Stimulated activated CD4-positive, alpha-beta T cell treated with anti-CD3 and anti-CD28 coated beads, Interleukin-15, amount 100 ng/mL, for 24 hours (primary cell): ENCODE measurements at places on chromosomes 6 and 20.

GRCh38 chr20:50129662-50130355 lies 16.9 kb upstream of the UBE2V1 start:
- no peak for DNase-seq

DNA sequence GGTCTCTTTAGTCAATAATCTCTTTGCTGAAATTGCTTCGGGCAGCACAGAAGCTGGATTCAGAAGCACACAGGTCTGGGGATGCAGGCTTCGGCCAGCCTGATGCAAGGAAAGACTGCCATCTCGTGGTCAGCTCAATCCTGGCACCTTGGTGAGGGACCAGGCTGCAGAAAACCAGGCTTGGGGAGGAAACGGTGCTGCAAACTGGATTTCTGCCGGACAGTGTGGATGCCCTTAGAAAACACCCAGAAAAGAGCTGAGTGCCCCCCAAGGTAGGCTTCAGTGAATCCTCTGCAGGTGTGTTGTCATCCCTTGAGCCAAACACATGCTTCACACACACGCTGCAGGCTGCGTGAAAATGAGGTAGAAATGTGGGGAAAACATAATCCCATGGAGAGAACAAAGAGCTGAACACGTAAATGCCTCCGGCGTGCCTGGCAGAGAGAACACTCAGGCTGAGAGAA lies 89.8 kb upstream of the PAX1 start:
- peak; percentile 70 for DNase-seq

GRCh38 chr6:169371344-169372127 lies 117.9 kb upstream of the THBS2 start:
- no peak for DNase-seq

- no peak for DNase-seq
These were observed 217.2 kb downstream of the BCAS1 start for GRCh38 chr20:53853111-53853713.

DNA sequence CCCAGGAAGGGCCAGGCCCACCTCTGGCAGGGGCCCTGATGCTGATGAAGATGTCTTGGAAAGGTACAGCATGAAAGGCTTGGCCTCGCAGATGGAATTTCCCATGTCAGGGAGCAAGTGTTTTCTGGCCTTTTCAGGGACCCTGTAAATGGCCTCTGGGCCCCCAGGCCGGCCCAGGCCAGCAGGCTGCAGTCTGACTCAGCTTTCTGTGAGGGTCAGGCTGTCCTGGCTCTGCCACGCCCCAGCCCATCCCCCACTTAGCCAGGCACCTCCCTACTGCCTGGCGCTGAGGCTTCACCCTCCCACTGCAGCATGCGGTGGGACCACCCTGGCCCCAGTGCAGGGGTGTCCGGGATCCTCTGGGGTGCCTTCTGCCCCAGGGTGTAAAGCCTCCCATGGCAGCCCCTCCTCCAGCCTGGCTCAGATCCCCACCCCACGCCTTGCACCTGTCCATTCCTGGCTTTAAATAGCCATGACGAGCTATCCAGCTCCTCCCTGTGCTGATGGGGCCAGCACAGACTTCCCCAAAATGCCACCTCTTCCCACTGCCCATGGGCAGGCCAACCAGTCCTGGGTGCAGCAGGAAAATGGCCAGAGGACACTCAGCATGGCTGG lies 35.6 kb upstream of the GATA5 start:
- no peak for DNase-seq

DNA sequence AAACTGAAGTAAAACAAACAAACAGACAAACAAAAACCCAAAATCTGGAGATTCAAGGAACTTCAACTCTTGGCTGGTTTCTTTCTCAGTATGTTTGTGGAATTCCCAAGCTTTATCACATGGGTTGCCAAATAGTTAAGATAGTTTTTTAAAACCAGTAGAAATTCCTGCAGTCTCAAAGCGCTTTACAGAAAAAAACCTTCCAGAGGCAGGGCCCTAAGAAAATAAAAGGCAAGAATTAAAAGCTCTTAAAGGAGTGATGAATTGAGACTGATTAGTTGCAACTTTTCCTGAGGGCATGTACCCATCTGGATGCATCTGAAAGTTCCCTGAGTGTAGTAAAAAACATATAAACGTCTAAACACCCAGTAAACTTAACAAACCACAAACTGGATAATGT lies 25.9 kb upstream of the PTCHD4 start:
- no peak for DNase-seq
